Effector memory CD4-positive, alpha-beta T cell (primary cell): ENCODE measurements at places on chromosomes 2 and 18.

DNA sequence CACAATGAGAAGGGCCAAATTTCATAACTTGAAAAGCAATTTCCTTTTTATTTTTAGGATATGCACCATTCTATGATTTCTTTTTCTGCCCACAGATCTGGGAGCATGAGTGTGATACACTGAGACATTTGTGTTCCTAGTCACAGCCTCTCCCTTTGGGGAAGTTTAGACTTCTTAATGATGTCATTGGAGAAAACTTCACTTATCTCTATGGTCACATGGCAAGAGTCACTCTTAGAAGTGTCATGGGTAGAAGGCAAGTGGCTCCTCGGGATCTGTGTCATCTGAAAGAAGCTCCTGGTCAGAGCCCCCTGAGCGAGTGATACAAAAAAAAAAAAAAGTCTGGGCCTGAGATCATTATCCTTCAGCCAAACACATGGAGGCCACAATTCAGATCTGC lies 62.5 kb upstream of the LGALSL start:
- no peak for DNase-seq

GRCh38 chr18:501406-501714 lies 859 bp upstream of the COLEC12 start:
- no peak for DNase-seq

- no peak for DNase-seq
Measured at GRCh38 chr2:200257570-200257969, 48.9 kb upstream of the SPATS2L start.

DNA sequence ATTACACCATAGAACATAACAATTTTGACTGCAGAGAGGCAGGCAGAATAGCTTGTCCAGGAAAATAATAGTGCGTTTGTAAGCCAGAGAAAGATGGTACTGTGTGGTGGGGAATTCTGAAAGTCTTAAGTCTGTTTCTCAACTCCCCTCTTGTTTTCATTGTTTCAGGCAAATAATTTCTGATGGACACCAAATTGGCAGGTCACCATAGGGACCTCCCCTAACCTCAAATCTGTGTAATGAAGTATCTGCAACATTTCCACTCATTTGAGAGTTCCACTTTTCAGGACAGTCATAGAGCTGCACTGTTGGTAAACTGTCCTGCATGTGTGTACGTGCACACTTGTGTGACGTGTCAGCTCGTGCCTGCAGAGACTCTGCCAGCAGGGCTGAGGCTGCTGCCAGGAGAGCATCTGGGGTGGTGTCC lies 195.6 kb downstream of the AGAP1 start:
- DNase-seq: no peak

DNA sequence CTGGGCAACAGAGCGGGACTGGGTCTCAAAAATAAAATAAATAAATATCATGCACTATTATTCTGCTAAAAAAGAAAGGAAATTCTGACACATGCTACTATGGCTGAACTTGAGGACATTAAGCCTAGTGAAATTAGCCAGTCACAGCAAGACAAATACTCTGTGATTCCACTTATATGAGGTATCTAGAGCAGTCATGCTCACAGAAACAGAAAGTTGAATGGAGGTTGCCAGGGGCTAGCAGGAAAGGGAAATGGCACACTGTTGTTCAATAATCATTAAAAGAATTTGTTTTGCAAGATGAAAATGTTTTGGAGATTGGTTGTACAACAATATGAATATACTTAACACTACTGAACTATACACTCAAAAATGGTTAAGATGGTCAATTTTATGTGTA lies 60.8 kb downstream of the NCKAP1 start:
- DNase-seq: no peak

DNA sequence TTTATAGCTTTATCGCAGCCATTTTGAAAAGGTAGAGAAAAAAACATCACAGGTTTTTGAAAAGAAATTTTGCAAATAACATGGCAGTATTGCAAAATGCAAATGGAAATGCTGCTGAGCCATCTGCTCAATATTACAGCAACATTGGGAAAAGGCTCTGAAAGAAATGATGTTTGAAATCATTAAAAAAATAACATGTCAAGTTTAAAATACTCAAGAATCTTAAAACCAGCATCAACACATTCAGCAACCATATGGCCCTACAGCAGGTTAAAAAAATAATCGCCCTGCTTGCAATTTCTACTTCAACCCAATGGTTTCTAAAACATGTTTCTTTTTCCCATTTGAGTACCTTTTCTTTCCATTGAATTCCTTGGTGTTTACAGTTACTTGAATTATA lies 289.4 kb downstream of the AFF3 start:
- DNase-seq: no peak

GRCh38 chr2:47616506-47616905 lies 166.4 kb upstream of the MSH6 start:
- no peak for DNase-seq

DNA sequence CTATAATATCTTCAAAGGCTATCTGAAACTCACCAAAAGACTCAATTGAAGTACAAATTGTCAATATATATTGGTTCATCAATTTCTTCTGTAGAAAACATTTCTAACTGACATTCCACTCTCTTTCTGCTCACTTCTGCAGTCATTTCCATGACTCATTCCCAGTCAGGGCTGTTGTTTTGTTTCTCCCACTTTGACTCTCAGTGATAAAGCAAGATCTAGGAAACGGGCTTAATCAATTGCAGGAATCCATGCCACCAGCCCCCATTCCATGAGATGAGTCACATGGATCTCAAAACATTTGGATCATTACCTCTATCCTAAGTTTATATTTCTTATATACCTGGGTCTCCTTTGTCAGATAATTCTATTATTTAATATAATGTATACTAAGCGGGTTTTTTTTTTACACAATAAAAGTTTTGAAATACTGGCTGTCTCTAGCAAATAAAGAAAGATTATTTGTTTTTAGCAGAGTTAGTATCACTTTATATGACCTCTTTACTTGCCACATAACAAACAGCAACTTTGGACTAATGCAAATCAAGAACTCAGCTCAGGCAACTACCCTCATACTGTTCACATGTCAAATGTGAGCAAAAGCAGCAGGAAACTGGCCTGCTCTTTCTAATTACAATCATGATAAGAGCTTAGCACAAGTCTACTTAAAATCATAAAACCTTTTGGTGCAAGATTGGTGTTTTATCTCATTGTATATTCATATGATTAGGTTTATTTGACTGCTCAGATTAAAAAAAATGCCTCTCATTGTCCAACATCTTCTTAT lies 251.1 kb upstream of the PIK3C3 start:
- DNase-seq: no peak

DNA sequence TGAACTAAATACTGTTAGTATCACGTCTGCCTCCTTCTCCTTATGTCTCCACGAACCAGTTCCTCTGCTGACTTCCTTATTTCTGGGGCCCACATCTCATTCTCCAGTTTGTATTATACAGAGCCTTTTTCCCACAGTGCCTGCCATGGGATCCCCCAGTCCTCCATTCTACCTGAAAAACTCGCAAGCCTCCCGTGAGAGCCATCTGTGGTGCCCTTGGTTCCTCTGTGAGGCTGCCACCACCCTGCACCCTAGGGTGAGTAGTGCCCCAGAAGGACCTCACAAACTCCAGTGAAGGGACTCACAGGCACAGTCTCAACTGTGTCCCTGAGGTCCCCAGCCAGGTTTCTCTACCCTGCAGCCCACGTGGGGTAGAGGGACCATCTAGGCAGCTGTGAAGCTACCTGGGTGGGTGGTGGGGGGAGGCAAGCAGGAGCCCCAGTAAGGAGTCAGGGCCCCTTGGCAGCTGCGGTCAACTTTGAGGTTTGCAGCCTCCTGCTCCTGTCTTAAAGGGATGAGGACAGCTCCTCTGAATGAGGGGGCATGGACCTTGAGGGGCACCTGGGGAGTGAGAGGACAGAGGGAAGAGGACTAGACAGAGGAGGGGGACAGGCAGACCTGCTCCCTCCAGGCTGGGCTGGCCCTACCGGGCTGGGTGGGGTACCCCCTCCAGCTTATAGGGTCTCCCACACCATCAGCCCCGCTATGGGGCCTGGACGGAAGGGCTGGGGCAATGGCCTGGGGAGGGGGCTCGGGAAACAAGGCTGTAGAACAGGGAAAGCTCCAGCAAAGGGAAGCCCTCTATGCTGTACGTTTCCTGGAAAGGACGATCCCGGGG lies 1.0 kb downstream of the PSTPIP2 start:
- no peak for DNase-seq

DNA sequence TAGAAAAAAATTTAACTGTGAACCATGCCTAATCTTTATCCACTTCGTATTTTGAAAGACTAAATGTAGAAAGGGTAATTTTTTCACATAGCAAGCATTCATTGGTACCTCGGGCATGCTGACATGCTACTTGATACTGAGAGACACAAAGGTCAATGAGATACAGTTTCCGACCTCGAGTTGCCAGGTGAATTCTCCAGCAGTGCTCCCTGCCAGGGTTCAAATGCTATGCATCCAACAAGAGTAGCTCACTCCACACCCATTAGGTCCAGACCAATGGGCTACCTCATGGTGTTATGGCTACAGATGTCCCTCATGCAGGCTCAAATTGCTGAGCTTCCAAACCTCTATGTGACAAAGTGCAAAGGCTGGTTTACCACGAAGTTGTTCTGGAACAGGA lies 305.8 kb downstream of the PIEZO2 start:
- no peak for DNase-seq

- DNase-seq: no peak
Measured at GRCh38 chr2:37267685-37268084, 36.2 kb downstream of the NDUFAF7 start.

- no peak for DNase-seq
Measured at GRCh38 chr2:6475155-6475940, 390.4 kb downstream of the CMPK2 start.

GRCh38 chr2:235897992-235898391 lies 270.2 kb downstream of the GBX2 start:
- no peak for DNase-seq

DNA sequence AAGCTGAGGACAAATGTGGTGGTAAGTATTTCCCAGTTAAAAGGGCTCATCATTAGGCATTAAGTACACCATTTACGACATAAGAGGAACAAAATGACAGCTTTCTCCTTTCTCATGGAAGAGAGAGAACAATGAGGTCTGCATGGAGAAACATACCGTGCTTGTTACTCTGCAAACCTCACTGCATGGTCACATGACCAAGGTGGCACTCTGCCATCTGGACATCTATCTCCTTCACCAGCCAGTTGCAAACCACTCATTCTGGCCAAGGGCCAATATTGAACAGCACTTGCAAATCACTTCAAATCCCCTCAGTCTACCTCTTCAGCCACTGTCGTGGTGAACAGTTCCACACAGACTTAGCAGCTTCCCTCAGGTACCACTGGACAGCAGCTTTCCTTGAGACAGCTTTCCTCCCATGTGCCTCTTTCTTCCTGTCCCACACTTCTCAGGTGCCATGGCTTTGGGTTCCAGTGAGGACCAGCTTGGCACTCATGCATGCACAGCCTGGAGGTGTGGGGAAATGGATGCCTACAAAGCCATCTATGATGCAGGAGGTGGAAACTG lies 29.5 kb upstream of the DPP4 start:
- no peak for DNase-seq

DNA sequence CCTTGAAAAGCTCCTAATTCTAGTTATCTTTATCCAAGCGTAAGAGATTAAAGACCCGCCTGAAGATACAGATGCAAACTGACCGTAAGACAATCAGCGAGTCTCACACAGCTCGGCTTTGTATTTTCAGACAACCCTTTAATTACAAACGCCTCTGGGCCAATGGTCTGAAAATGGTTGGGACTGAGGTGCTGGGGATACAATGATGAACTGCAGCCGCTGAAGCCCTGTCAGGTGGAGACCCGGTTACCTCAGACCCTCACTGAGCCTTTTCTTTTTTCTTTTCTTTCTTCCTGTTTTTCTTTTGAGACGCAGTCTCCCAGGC lies 715 bp upstream of the CFAP36 start:
- no peak for DNase-seq

GRCh38 chr2:17793296-17793695 lies 23.0 kb upstream of the MSGN1 start:
- DNase-seq: no peak

GRCh38 chr2:118697781-118698180 lies 149.7 kb downstream of the EN1 start:
- no peak for DNase-seq

GRCh38 chr2:215369181-215369760 lies 57.4 kb downstream of the ATIC start:
- no peak for DNase-seq

GRCh38 chr2:191811807-191812602 lies 34.9 kb downstream of the CAVIN2 start:
- no peak for DNase-seq

DNA sequence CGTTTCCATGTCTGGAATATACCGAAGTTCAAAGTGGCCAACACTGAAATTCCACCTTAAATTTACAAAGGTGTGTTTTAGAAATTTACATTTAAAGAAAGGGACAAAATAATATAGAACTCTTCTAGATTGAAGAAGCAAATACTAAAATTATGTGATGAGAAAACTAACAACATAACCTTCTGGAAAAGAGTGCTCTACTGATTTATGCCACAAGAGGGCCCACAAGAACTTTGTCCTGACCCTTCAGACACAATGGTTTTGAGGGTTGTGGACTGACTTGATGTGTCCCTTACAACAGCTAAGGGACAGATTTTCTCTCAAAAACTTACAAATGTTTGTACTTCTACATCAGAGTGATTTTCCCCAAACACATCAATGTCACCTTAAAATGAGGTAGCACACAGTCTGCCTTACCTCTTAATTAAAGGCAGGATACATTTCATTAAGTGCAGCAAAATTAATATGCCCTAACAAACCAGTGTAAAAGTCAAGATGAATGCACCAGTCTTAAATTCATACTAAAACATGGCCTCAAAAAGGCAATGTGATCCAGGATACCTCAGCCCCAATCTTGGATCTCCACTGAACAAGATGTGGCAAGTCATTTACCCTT lies 36.2 kb downstream of the EIF2AK3 start:
- DNase-seq: no peak

DNA sequence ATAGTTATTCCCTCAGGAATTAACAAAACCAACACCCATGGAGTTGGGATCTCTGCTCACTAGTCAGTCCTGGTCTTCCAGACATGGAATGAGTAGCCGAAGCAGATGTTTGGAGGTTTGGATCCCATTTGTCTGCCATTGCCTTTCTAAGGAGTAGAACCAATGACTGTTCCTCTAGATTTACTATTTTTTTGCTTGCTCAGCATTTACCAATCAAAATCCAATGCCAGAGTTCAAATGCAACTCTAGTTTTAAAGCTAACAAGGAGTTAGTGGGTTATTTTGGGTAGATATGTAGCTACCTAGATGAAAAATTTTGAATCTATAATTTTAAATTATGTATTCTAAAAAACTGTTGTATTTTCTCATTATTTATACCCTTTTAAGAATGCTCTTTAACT lies 62.6 kb downstream of the MALT1 start:
- DNase-seq: no peak

- DNase-seq: no peak
Measured at GRCh38 chr2:127175041-127175721, 44.9 kb downstream of the CYP27C1 start.
